ENCODE measurements at places on chromosomes 5 and 9. TPM values are rescaled to one million over a fixed set of nuclear protein-coding genes. Genes with fewer than 3 reads are reported as not detected.

The CFAP77 gene
- not detected for total RNA-seq

The NOTCH1 gene
- total RNA-seq = 94.1 TPM

The INSL4 gene
- not detected for total RNA-seq

- no peak for DNase-seq
These were observed 3.0 kb downstream of the SLC22A5 start for GRCh38 chr5:132372542-132372941.

DNA sequence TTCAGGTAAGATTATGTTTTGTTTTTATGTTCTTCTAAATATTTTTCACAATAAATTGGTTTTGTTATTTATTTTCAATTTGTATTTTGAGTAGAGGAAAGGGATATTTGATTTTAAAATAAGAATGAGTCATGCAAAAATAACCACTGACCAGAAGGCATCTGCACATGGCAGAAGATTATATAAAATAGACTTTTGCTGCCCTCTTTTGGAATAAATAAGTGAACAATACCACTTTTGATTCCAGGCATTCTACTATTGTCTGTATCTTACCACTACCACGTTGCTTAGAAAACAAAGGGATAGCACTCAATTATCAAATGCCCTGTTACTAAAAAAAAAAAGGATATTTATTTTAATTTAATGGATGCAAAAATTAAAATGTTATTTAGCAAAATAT is 227.3 kb upstream of the ITGA1 start:
- no peak for DNase-seq

All from activated CD8-positive, alpha-beta T cell treated with anti-CD3 and anti-CD28 coated beads, Interleukin-2, amount 10 ng/mL, durations not matched to agents 7 days and 5 days (primary cell).